EH (cell line): ENCODE measurements at places on chromosomes 3 and 15.

DNA sequence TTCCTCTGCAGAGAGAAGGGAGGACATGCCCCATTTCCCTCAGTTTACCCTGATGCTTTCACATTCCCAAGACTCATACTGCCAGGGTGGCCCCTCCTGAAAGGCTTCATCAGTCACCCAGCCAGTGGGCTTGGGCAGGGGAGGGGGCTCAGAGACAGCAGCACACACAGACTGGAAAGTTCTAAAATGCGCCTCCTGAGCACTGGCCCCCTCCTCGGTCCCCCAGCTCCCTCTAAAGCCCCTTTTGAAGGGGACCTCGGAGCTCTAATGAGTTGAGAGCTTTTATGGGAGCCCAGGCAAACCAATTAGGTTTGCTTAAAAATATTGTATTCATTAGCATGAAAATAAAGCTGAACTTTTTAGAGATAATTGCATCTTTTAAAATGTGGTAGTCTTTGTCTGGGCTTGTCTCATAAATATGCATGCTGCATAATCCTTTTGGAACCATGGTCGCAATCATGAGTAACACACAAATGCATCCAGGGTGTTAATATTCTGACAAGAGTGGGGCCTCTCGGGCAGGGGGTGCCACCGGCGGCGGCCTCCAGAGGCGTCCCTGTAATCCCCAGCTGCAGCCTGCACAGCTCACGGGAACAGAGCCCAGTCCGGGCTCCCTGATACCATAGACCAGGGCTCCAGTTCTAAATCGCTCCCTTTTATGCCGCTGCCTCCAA is 78.5 kb downstream of the RPLP1 start:
- no peak for DNase-seq

- no peak for DNase-seq
Measured at GRCh38 chr3:119818937-119819336, 37.0 kb downstream of the NR1I2 start.

DNA sequence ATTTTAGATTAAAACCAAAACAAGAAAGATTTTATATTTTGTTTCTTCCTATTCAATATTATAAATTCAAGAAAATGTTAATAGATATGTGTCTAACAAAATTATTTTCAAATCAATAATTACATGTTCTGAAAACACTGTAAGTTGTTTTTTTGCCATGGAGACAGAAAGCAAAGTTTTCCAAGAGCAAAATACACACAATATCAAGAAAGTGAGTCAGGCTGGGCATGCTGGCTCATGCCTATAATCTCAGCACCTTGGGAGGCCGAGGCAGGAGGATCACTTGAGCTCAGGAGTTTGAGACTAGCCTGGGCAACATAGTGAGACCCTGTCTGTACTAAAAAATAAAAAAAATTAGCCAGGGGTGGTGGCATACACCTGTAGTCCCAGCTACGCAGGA is 71.7 kb downstream of the TTC23 start:
- no peak for DNase-seq

GRCh38 chr15:70613271-70613670 is 150.1 kb downstream of the UACA start:
- no peak for DNase-seq

GRCh38 chr15:62063825-62064635 is 2.7 kb upstream of the C2CD4A start:
- DNase-seq = peak; percentile 48

GRCh38 chr15:56792211-56792610 is 58.9 kb upstream of the ZNF280D start:
- DNase-seq = peak; percentile 55

DNA sequence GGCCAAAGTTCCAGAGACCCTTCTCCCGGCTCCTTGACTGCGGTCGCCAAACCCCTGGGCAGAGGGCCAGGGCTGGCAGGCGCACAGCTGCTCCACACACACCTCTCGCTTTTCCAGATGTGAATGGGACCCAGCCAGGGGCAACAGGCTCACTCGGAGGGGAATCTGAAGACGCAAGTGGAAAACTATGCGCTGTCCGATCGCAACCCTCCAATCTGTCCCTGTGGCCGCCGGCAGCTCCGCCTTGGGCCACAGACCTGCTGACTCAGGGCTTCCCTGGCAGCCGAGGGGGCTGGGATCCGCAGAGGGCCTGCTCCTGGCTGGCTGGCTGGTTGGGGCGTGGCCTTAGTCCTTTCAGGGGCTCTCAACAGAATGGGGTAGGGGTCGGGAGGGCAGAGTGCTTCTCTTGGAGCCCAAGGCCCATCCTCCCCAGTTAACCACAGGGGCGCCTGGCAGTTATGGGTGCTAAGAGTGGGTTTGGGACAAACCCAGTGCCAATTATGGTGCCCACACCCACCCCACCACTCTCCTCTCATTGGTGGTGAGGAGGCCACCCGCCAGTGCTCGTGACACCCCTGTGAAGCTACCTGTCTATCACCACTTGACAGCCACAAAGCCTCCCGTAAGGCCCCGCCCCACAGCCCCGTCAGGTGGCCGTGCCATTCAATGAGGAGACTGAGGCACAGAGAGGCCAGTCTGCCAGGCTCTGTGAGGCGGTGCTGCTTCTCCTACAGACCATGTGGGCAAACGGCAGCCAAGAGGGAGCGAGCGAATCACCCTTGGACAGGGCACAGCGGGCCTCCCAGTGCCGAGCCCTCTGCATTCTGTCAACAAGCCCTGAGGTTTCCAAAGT is 53.8 kb downstream of the IQSEC1 start:
- peak; percentile 86 for DNase-seq

DNA sequence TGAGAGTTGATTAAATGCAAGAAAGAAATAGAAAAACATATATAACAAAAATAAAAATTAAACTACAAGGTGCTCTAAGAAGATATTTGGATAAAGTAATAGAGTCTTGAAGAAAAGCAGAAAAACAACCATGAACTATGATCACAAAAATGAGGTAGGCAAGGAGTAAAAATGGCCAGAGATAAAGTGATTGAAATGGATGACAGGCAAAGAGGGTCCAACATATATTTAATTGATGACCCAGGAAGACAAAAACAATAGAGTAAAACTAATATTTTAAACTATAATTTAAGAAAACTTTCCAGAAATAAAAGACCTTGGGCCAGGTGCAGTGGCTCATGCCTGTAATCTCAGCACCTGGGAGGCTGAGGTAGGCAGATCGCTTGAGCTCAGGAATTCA is 22.1 kb upstream of the WDR49 start:
- no peak for DNase-seq

DNA sequence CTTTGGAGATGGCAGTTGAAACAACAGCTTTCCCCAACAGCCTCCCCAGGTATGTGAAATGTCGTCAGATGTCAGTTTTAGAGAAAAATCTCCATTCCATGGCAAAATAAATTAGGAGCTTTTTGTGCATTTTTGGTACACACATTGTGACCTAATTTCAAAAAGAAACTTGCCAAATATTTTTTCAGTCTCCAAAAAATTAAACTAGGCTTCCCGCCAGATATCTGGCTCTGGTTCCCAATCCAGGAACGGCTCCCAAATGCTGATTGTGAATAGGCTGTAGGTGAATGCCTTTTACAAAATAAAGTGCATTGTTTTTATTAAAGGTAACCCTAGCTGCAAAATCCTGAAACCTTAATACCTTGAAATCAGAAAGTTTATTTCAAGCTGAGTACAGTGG is 10.9 kb downstream of the KCNAB1 start:
- DNase-seq = no peak

GRCh38 chr3:11300970-11301369 is 28.8 kb downstream of the ATG7 start:
- DNase-seq = peak; percentile 39

DNA sequence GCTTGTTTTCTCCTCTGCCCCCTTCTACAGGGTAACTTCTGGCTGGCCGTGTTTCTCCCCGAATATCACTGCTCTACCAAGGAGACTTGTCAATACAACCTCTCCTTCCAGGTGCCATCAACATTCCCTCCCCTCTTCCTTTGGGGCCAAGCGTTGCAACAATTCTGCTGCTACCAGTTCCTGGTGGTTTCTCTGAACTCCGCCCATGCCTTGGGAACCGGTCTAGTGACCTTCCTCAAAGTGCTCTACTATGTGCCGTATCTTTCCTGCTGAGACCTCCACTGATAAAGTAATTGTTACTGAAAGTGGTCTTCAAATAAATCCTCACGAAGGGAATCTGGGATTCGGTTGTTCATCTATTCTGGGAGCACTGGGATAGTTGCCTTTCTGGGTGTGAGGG is 26.2 kb downstream of the PCSK6 start:
- no peak for DNase-seq

GRCh38 chr3:175233957-175234940 is 375.1 kb downstream of the NAALADL2 start:
- DNase-seq = no peak

GRCh38 chr3:34856081-34856947 is 783.0 kb upstream of the ARPP21 start:
- DNase-seq = peak; percentile 5

- DNase-seq = no peak
Measured at GRCh38 chr3:8987226-8987625, 24.0 kb upstream of the RAD18 start.

- DNase-seq = no peak
Measured at GRCh38 chr15:42062284-42062806, 32.0 kb downstream of the PLA2G4D start.

GRCh38 chr15:101250873-101251829 is 697 bp downstream of the CHSY1 start:
- peak; percentile 58 for DNase-seq

DNA sequence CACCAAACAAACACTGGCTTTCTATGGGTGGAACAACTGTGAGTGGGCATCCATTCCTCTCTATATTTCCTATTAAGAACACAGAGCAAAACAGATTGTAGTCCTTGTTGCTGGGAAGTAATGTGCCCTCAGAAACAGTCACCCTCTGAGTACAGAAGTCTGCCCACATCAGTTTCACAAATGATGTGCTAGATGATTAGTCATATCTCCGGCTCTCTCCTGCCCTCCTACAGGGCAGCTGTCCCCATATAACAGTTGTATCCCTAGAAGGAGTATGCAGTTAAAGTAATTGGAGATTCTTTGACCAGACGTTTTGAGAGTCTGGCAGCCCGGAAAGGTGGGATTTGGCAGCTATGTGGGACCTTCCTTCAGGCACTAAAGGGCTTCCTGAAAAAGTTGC is 159.9 kb downstream of the APBA2 start:
- DNase-seq = peak; percentile 76

- no peak for DNase-seq
Measured at GRCh38 chr15:60259469-60259868, 138.3 kb downstream of the ANXA2 start.

- DNase-seq = peak; percentile 83
Measured at GRCh38 chr15:46127361-46127874, 492.6 kb downstream of the SQOR start.

DNA sequence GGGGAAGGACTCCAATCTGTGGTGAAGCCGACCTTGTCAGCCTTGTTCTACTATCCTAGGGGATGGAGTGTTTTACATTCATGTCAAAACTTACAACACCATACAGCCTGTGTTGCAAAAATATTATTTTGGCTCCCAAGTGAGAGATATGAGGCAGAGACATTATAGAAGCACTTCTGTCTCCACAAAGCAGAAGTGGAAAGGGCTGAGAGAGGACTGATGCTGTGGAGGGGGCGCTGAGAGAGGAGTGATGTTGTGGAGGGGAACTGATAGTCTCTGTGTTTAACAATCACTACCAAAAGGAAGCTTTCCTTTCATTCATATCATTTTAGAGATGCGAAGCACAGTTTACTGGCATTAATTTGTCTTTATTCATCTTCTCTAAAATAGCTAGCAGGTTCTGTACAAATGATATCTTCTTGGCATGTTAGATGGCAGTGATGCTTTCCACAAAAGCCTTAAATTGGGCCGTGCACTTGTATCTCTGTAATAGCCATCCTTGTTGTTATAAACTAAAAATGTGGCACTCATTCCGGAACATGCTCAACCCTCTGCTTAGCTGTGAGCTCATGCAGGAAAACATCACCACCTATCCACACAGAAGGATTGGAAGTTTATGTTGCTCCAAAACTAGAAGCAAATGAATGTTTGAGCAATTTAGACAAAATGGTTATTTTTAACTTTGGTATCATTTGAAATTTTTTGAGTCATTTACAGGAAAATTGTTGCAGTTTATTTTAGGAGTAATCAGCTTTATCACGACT is 134.6 kb upstream of the TP63 start:
- DNase-seq = no peak

DNA sequence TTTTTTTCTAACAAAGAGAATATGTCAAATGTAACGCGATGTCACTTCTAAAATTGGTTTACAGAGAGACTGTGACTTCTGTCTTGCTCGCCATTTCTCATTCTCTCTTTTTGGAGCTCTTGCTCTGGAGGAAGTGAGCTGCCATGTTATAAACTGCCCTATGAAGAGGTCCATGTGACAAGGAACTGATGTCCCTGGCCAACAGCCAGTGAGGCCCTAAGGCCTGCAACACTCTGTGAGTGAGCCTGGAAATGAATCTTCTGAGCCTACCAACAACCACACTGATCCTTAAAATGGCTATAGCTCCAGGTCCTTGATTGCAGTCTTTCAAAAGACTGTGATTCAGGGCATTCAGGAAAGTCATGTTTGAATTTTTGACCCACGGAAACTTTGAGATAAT is 49.9 kb downstream of the NMD3 start:
- DNase-seq = peak; percentile 23

GRCh38 chr3:33915796-33916546 is 117.5 kb downstream of the PDCD6IP start:
- peak; percentile 27 for DNase-seq

GRCh38 chr3:39724233-39724846 is 85.1 kb upstream of the MYRIP start:
- no peak for DNase-seq

- DNase-seq = no peak
Measured at GRCh38 chr3:184192889-184193288, 6.9 kb downstream of the ABCF3 start.

DNA sequence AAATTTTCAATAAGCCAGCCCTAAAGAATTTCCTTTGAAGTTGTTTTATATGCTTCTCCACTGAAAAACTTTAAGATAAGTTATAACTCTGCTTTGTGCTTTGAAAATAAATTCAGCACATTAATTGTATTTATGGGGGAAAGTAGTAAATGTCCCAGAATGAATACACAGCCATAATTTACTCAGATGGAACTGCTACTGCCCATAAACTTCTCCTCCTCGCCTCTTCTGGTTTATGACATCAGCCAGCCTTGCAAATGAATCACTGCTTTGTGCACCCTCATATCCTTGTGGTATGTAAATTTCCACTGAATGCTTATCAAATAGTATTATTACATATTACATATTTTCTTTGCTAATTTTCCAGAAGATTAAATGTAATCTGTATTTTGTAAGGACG is 302.0 kb downstream of the DIPK2A start:
- peak; percentile 1 for DNase-seq

GRCh38 chr3:40268802-40269524 is 40.5 kb upstream of the EIF1B start:
- DNase-seq = no peak

DNA sequence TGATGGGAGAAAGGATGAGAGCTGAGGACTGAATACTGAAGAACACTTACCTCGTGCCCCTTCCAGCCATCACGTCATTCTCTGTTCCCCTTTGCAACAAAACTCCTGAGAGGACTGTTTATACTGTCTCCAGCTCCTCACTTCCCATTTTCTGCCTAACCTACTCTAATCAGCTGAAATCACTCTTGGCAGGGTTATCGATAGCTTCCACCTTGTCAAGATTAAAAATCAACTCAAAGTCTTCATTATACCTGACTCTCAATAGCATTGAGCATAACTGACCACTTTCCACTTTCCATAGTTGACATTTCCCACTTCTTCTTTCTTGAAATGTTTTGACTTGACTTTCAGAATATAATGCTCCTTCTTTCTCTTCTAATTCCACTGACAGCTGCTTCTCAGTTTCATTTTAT is 4.3 kb downstream of the BTBD1 start:
- no peak for DNase-seq

- DNase-seq = peak; percentile 43
Measured at GRCh38 chr15:57921371-57921770, 144.1 kb downstream of the ALDH1A2 start.
